Psoas muscle (tissue), 8 donors: ENCODE measurements at places on chromosomes 2 and 18. TPM values are rescaled to one million over a fixed set of nuclear protein-coding genes. Genes with fewer than 3 reads are reported as not detected.

DNA sequence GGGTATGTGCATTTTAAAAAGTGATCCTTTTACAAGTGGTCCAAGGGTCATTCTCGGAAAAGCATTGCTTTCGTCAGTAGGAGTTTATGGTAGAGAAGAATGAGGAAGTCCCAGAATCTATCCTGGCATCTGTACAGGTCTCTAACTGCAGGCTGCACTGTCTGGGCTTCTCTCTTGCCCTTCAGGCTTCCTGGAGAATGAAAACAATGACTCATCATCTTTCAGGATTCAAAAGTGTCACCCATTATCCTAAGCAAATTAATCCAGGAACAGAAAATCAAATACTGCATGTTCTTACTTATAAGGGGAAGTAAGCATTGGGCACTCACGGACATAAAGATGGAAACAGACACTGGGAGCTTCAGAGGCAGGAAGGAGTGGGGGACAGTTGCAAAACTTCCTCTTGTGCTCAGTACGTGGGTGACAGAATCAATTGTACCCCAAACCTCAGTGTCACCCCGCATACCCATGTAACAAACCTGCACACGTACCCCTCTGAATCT, 60.2 kb upstream of the TXNDC2 start:
- peak overlapping the region; percentile 74 for H3K27ac ChIP-seq
- H3K4me3 ChIP-seq = no peak overlapping the region
- DNase-seq = no peak
- H3K27me3 ChIP-seq = no peaks in the 10 kb centered on the region
- no peaks in the 10 kb centered on the region for H3K36me3 ChIP-seq
- peaks cover 37% of the 10 kb centered on the region for H3K4me1 ChIP-seq

Gene SERPINB10
- total RNA-seq = not detected

Gene LRRTM1
- 0.36 TPM for total RNA-seq

- H3K27ac ChIP-seq = no peak overlapping the region
- H3K4me3 ChIP-seq = no peak overlapping the region
- no peaks in the 10 kb centered on the region for H3K27me3 ChIP-seq
- H3K4me1 ChIP-seq = no peaks in the 10 kb centered on the region
- no peaks in the 10 kb centered on the region for H3K36me3 ChIP-seq
- no peak for DNase-seq
Measured at GRCh38 chr2:221270806-221271205, 301.3 kb downstream of the EPHA4 start.

Gene UCN
- not detected for total RNA-seq

GRCh38 chr2:104850361-104851290, 3.3 kb upstream of the POU3F3 start:
- H3K36me3 ChIP-seq = no peaks in the 10 kb centered on the region
- H3K27ac ChIP-seq = no peak overlapping the region
- H3K27me3 ChIP-seq = peaks cover 16% of the 10 kb centered on the region
- DNase-seq = no peak
- H3K4me3 ChIP-seq = no peak overlapping the region

Gene RSAD2
- total RNA-seq = 3.1 TPM

- no peaks in the 10 kb centered on the region for H3K27me3 ChIP-seq
- peak overlapping the region; percentile 89 for H3K27ac ChIP-seq
- peaks cover 43% of the 10 kb centered on the region for H3K4me1 ChIP-seq
- DNase-seq = no peak
Measured at GRCh38 chr2:86223927-86224560, 24.8 kb downstream of the MRPL35 start.

- no peak overlapping the region for H3K4me3 ChIP-seq
- DNase-seq = no peak
- H3K4me1 ChIP-seq = no peaks in the 10 kb centered on the region
- H3K36me3 ChIP-seq = peaks cover 8% of the 10 kb centered on the region
- no peaks in the 10 kb centered on the region for H3K27me3 ChIP-seq
Measured at GRCh38 chr2:120972286-120972685, 236.6 kb downstream of the GLI2 start.
